ENCODE measurements at places on chromosomes 1 and 21.

DNA sequence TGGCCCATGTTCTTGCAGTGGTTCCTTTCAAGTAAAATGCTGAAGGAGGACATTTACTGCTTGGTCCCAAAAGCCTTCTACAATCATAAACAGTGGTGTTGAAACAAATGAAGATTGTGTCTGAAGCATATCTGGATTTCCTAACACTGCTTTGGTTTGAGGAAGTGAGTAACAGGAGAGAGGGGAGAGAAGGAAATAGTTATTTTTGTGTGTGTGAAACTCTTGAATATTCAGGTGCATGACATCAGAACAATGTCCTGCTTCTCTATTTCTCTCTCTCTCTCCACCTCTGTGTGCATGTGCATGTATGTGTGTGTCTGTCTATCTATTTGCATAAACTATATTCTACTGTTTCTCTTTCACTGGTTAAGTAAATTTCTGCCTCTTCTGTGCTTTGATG is 61.4 kb upstream of the TNFSF18 start:
- DNase-seq = no peak

DNA sequence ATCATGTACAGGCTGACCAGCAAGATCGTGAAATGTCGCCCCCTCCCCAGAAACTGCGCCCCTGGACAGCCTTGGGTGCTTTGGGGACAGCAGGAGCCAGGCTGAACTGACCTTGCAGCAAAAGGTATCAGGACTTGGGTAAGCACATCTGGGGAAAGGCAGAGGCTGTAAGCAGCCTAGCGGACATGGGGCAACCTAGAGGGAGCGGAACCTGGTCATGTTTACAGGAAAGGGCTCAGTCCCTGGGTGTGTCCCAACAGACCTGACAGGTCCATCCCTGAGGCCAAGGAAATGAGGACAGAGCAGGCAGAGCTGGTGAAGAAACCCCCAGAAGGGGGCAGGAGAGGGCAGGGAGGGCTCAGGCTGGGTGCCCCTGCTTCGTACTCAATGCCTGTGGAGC is 3.1 kb upstream of the S100A8 start:
- DNase-seq = no peak

GRCh38 chr1:227016990-227017389 is 76.9 kb downstream of the COQ8A start:
- DNase-seq = no peak

- no peak for DNase-seq
These were observed 917 bp downstream of the STX12 start for GRCh38 chr1:27773826-27774445.

DNA sequence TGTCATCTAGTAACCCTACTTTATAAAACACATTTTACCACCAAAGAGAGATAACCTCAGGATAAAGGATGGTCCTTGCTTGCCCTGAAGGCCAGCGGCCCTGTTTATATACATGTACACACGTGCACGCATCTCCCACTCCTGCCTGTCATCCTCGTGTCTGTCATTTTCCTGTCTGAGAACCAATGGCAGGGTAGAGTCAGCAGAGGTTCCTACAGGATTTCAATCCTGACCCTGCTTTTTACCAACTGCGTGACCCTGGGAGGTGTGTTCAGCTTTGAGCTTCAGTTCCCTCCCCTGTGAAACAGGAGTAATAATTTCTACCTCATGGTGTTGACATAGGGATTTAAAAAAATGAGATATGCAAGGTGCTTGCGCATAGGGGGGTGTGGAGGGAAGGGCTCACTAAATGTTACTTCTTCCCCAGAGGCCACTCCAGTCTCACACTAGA is 12.3 kb upstream of the RASSF5 start:
- no peak for DNase-seq

DNA sequence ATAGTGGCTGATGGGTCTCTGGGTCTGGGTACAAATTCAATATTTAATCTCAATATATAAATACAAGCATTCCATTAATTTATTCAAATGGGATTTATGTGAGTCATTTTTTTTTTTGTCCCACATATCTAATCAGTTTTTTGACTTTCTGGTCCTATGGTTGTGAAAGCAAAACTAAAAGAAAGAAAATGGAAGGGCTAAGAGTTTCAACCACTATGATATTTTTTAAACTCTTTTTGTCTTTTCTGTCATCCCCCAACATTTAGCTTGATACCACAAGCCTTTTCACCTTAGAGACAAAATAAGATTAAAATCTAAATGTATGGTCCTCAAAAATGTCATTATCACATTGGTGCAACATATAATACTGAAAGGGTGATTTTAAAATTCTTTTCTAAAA is 602.7 kb upstream of the CHRM3 start:
- DNase-seq = no peak

- DNase-seq = no peak
These were observed 174.7 kb downstream of the ADGRL4 start for GRCh38 chr1:78831731-78832360.

DNA sequence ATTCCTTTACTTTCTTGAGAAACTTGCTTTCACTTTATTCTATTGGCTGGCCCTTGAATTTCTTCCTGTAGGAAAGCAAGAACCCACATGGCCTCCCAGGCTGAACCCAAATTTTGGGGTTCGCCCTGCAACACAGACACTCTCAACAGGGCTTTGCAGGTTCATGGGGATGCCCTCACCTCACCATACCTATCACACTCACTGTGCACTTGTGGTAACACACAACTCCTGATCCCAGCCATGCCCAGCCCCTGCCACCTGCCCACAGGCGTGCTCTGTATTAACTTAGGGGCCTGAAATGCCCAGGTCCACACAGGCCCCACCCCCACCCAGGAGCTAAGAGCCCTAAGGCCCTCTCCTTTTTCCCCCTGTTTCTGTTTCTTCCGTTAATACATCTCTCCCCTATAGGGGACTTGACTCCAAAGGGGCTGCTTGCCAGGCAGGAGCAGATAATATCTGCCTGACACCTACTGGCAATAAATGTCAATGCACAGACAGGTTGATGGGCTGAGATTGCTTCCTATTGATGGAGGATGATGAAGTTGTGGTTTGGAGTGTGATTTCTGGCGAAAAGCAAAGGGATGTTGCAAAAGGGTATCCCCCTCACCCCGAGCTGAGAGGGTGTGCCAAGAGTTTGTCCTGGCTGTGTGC is 171.5 kb downstream of the AJAP1 start:
- no peak for DNase-seq

GRCh38 chr1:51328926-51329325 is 1.4 kb downstream of the TTC39A start:
- DNase-seq = no peak

DNA sequence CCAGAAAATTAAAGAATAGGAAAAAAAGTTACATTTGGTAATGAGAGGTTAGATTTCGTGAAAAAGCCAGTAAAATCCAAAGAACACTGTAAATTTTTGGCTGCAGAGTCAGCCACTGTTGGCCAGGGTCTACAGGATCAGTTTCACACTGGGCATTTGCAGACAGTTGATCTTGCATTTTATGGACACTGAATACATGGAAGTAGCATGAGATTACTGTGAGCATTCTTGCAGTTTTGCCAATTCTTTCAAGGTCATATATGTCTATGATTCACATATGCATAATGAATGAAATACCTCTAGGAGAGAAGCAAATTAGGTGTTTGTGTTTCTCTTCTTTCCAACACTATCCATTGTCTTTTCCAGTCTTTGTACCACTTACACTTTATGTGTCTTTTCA is 200.8 kb upstream of the DPYD start:
- DNase-seq = no peak

DNA sequence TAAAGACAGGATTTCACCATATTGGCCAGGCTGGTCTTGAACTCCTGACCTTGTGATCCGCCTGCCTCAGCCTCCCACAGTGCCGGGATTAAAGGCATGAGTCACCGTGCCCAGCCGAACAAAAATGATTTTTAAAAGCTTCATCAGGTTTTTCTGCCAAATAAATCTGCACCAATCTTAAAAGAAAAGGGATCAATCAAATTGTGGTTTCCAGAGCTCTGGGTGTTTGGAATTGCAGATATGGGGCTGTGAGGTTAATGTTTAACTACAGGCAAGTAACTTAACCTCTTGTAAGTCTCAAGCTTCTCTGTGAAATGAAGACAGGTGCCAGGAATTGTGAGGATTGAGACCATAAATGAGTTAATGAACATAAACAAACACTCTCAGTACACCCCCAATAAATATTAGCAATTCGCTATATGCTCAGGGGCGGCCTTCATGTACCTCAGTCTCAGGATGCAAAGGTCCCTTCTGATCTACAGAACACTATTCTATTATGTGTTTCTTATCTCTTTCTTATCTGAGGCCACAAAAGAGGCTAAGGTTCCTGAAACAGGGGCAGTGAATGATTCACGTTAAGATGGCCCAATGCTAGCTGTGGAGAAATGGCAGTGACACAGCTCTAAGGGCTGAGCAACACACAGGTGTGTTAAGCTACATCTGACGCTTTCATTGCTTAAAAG is 7.1 kb upstream of the GNPAT start:
- no peak for DNase-seq

- DNase-seq = no peak
These were observed 45.2 kb downstream of the CAMK2N1 start for GRCh38 chr1:20440785-20441200.

Data from cerebellar nuclear complex (tissue), 1 donor.